ENCODE measurements at places on chromosomes 6 and 20. TPM values are rescaled to one million over a fixed set of nuclear protein-coding genes. Genes with fewer than 3 reads are reported as not detected.

DNA sequence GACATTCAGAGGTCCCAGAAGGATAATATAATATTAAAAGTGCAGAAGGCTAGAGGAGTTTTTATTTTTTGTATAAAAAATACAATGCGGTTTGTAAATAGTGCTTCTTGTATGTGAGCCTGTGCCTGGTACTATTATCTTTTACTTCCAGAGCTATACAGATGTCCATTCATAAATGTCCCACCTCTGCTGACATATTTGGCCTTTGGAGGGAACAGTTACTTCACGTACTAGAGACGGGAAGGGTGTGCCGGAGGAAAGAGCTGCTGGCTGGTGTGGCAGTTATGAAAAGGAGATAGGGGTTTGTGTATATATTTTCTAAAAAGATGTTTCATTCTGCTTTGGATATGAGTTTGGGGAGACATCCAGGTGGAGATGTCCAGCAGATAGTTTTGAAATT, 8.8 kb downstream of the CD109 start:
- no peak for DNase-seq

PAK5 gene
- not detected for total RNA-seq

- DNase-seq = no peak
These were observed 171.6 kb downstream of the ADGB start for GRCh38 chr6:146770275-146770964.

- DNase-seq = no peak
These were observed 26.3 kb downstream of the ELOVL5 start for GRCh38 chr6:53322188-53323029.

GRCh38 chr6:83252719-83253118, 59.6 kb downstream of the RWDD2A start:
- DNase-seq = peak; percentile 9

GRCh38 chr20:14142964-14143627, 147.8 kb downstream of the MACROD2 start:
- no peak for DNase-seq

- DNase-seq = no peak
These were observed 904.5 kb downstream of the C6orf118 start for GRCh38 chr6:164404812-164405488.

GRCh38 chr6:12007887-12008286, 4.2 kb upstream of the HIVEP1 start:
- no peak for DNase-seq

- DNase-seq = no peak
These were observed 64.1 kb upstream of the NT5E start for GRCh38 chr6:85385636-85386315.

DNA sequence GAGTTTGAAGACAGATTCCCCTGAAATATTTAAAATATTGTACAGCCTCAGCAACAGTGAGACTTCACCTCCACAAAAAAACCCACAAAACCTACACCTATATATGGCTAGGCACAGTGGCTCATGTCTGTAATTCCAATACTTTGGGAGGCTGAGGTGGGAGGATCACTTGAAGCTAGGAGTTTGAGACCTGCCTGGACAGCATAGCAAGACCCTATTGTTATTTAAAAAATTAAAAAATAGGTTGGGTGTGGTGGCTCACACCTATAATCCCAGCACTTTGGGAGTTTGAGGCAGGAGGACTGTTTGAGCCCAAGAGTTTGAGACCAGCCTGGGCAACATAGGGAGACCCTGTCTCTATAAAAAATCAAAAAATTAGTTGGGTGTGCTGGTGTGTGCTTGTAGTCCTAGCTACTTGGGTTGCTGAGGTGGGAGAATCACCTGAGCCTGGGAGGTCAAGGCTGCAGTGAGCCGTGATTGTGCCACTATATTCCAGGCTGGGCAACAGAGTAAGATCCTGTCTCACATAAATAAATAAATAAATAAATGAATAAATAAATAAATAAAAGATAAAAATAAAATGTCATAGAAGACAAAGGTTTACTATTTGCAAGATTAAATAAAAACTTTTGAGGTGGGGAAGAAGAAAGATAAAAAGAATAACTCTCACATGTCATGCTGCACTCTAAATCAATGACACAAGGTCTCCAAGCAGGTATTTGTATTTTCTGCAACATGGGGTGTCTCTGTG, 51.1 kb downstream of the RARS2 start:
- no peak for DNase-seq

SEMG1 gene
- total RNA-seq = not detected

TP53INP2 gene
- total RNA-seq = 0.84 TPM

GRCh38 chr6:156779206-156780094, 2.3 kb downstream of the ARID1B start:
- peak; percentile 25 for DNase-seq

C6orf141 gene
- total RNA-seq = not detected

DNA sequence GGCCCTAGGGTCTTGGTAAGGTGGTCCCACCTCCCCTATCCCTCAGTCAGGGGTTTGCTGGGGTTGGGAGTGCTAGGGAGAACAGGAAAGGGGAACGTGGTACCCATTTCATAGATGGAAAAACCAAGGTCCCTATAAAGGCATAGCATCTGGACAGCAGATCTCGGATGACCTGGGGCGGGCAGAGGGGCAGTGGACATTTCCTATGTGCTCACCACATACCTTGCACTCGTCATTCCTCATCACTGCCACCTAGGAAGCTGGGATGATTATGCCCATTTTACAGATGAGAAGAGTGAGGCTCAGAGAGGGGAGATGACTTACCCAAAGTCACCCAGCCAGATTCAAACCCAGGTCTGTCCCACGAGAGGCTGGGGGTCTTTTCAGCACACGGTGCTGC, 12.1 kb downstream of the MYLK2 start:
- no peak for DNase-seq

DNA sequence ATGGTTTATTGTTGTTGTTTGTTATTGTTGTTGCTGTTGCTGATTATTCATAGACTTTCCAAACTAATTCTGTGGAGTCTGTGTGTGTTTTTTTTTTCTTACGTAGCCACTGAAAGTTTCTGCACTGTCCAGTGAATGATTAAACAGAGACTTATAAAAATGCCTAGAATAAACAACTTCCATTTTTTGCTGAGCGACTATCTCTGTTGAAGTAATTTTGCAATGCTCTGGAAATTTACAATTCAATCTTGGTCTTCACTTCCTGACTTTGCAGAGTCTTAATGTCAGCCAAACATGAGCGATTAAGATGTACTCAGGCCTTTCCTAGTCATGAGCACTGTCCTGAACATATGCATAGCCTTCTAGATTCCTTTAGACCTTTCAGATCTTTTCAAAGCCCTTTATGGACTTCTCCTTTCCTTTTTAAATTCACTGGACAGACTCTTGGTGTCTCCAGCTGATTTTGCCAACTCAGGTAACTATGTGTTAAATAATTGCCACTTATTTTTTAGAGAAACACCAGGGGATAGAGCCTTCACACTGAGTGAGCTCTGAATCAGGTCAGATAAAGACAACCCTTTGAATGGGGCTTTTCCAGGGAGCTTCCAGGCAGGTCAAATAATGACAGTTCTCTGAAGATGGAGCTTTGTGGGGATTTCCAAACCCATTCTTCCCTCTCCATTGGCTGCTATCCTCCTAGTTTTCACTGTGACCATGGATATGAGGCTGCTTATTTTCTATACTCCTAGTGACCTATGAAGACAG, 622.8 kb upstream of the EPHA7 start:
- DNase-seq = no peak

DPPA5 gene
- total RNA-seq = not detected

TINAG gene
- total RNA-seq = 114 TPM

RNF39 gene
- total RNA-seq = not detected

GRCh38 chr20:43066125-43066524, 123.6 kb downstream of the PTPRT start:
- no peak for DNase-seq

PNPLA1 gene
- total RNA-seq = not detected

DNA sequence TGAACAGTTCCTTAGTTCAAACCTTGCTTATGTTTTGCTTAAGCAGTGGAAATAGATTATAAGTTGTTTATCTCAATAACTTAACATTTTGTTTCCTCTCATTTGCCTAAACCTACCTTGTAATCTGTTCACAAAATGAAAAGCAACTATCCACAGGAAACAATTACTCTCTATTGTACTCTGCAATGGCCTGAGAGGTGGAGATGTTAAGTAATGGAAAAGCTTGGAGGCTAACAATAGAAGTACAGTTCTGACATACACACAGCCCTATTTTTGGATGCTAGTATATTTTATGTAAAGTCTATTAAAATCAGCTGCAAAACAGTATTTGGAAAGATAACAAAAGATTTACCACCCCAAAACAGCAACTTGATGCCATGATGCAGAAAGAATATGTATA, 82.1 kb downstream of the TINAG start:
- no peak for DNase-seq

DNA sequence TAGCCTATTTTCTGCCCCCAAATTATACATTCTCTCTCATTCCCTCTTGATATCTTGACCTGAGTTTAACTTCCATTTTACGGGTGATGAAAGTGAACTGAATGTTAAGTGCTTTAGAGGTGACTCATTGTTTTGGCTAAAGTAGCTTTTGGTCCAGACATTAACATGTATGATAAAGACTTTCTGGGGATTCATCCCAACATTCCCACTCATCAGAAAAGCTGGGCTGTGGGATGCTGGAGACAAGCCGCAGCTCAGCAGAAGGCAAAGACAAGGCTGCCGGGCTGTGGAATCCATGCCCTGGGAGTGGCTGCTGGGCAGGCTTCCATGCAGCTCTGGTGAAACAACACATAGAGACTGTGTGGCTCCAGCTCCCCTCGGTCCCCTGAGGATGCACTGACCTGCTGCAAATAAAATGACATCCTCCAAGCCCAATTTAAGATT, 89.9 kb upstream of the SYNDIG1 start:
- peak; percentile 5 for DNase-seq

DNA sequence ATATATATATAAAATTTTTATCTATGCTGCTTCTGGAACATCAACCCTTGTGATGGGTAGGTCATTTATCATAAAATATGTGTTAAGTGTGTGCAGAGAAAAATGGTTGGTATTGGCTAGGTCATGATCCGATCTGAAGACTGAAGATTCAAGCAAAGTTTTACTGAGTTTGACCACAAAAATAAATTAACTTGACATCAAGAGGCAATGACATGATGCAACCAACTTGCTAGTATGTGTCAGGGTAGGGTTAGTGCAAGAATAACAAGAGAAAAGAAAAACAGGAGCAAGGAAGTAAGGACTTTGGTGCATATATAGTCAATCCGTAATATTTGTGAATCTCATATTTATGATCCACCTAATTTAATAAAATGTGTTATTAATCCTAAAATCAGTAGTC, 1202.0 kb upstream of the ADGRB3 start:
- DNase-seq = no peak

SLC13A3 gene
- total RNA-seq = 0.26 TPM

DNA sequence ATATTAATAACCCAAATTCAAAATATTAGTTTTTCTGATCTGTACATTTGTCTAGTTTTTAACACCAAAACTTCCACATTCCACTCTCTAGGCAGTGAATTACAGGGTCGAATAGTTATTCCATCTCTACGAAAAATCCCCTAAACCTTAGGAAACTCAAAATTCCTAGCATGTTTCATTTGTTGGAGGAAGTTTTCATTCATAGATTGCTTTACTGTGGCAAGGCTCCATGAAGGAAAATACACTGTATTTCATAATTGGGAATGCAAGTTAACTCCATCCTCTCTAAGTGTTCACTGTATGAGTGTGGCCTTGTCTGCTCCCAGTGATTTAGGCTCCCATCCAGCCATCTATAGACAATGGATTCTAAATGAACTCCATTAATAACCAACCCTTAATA, 296.1 kb downstream of the TENT5A start:
- DNase-seq = no peak
